NCI-H774 (cell line): ENCODE measurements at places on chromosomes 4 and X.

GRCh38 chrX:130108647-130109428 is 1.5 kb downstream of the ELF4 start:
- DNase-seq = no peak

- DNase-seq = no peak
These were observed 13.1 kb upstream of the DRP2 start for GRCh38 chrX:101206471-101206870.

- no peak for DNase-seq
These were observed 27.0 kb downstream of the ARHGEF9 start for GRCh38 chrX:63758011-63758410.

GRCh38 chr4:10589321-10589720 is 95.2 kb downstream of the CLNK start:
- DNase-seq = no peak

- DNase-seq = no peak
These were observed 30.6 kb upstream of the PLAC1 start for GRCh38 chrX:134688839-134689238.

GRCh38 chr4:78644744-78645330 is 93.3 kb downstream of the ANXA3 start:
- no peak for DNase-seq

GRCh38 chrX:13094828-13095341 is 50.5 kb upstream of the FAM9C start:
- DNase-seq = no peak

- DNase-seq = no peak
These were observed 227.9 kb downstream of the GPM6A start for GRCh38 chr4:175584172-175584571.

GRCh38 chrX:50813843-50814661 is at the start of gene SHROOM4:
TSS of gene SHROOM4 (minus strand) at chrX:50814194. CDS start at chrX:50814018, 176 bp downstream.
- no peak for DNase-seq

- DNase-seq = no peak
These were observed 13.1 kb downstream of the CCNQ start for GRCh38 chrX:153585827-153586226.

DNA sequence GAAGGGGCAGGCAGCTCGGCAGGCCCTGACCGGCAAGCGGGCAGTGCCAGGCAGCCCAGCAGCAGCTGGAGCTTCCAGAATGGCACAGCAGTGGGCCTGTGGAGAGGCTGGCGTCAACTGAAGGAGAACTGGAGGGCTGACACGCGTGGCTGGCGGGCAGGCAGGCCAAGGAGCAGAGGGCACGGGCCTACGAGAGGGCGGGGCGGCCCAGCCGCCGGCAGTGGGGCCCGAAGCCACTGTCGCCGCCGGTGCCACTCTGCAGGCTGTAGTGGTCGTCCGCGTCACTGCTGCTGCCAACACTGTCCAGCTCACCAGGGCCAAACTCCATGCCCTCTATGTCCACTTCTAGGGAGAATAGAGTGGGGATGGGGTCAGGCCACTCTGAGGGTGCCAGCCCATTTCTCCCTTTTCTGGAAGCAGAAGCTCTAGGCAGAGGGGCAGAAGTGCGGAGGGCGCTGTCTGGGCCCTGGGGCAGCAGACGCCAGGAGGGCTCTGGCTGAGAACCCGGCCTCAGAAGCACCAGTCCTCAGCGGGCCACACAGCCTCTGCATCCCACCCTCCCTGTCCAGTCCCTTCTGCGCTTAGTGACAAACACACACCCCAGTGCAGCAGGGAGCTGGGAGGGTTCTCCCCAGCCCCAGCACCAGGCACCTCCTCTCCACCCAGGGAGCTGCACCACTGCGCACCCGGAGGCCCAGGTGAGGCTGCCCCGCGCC is 8.6 kb upstream of the HAUS3 start:
- no peak for DNase-seq

DNA sequence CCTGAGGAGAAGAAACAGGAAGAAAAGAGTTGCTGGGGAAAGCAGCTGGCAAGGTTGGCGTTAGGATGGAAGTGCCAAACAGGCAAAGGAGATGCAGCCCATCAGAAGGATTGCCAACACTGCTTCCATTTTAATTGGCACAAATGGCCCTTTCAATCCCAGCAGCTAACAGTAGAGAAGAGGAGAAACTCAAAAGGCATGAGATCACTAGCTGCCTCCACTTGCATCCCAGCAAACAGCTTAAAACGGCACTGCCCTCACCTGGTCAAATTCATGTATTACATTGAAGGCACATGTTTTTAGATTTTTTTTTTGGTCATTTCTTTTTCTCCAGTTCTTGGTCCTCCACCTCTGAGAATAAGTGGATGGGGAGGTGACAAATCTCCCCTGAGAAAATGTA is 14.9 kb upstream of the LOC101059915 start:
- no peak for DNase-seq

- DNase-seq = no peak
These were observed 61.8 kb upstream of the KLHL13 start for GRCh38 chrX:118178450-118178849.

DNA sequence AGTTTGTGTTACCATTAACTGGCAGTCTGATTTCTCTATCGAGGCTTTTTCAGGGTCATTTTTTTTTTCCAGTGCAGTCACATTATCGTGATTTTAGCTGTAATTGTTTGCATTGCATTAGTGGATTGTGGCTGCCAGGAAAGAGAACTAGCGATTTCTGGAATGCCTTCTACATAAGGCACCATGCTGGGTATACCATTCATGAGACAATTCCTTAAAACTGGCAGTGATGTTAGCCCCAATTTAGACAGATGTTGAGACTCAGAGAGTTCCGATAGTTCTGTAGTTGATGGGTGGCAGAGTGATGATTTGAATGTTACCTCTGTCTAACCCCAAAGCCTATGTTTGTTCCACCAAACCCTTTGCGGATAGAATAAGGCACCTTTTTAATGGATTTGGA is 175.4 kb upstream of the TENM3 start:
- DNase-seq = no peak

GRCh38 chrX:13440176-13440575 is 120.3 kb upstream of the ATXN3L start:
- DNase-seq = no peak

- DNase-seq = no peak
These were observed 719.2 kb downstream of the FSTL5 start for GRCh38 chr4:161444626-161445025.

- DNase-seq = no peak
These were observed 312.4 kb downstream of the ARHGAP10 start for GRCh38 chr4:148044089-148044911.

DNA sequence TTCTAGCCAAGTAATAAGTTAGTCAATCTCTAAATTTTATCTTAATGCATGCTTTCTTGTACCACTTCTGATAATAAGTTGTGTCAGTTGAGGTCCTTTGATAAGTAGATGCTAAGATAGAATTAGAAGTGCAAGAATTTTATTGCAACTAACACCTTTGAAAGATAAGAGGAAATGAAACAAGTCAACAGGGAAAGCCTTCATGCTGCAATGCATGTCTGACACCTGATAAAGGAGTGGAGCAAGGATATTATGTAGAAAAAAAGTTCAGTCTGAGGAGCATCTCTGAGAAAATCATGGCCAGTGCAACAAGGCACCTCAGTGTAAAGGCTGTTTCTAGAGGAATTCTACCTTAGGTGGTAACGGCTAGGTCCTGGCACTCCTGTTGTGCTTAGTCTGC is 210.7 kb upstream of the PPP1R2C start:
- DNase-seq = no peak

DNA sequence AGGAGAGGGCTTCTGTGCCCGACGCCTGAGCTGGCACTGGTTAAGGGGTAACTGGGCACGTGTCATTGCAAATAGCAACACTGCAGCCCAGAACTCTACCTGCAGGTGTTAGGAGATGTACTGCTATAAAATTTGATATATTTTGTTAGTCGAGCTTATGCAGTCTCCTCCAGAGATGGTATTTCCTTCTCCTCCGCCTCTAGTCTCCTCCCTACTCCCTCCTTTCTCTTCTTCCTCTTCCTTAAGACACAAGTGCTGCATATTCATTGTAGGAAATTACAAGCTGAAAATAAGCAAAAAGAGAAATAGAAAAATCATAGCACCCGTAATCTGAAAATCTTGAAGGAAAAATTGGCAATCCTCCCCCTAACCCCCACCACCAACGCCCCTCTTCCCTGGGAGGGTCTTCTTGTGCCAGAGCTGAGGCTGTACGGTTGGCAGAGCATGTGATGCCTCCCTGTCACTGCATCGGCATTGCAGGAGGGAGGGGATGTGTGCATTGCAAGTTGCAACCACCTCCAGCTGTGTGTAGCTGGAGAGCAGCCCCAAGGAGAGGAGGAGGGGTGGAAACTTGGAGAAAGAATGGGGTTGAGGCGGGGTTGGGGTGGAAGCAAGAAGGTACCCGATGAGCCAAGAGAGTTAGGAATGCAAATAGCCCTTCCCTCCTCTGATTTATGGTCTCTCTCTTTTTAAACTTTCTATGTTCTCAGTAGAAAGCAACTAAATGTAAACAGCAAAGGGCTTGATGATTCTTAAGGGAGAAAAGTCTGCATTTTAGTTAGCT is 48.3 kb upstream of the MND1 start:
- DNase-seq = no peak

DNA sequence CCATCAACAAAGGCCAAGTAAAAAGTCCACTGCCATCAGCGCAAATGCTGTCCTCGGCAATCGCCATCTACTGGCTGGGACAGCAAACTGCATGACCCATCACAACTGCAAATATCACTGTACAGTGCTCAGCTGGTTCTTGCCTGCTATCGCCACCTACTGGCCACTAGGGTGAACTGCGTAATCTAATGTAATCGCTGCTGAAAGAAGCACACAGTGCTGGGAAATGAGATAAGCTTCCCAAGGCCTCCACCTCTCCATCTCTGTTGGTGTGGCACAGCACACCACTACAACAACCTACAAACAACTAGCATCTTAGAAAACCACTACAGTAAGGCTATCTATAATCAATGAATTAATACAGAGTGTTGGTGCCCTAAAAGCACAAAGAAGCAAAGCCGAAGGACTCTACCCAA is 298.3 kb downstream of the TEX13A start:
- DNase-seq = peak; percentile 12

GRCh38 chr4:81460191-81460701 is 11.5 kb downstream of the RASGEF1B start:
- no peak for DNase-seq

DNA sequence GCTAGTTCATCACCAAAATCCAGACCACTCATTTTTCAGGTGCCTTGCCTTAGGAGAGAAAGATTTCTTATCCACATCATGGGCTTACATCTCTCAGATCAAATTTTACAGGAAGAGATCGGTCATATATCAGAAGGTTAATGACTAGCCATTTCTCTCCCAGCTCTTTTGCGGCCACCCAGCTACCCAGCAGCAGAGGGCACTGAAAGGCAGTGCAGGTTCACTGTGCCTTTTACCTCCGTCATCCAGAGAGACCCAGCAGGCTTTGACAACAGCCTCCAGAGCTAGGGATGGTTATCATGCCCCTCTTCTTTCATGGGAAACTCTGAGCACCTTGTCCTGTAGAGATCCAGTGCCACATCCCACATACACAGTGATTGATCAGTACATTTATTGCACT is 384.8 kb downstream of the AFF2 start:
- DNase-seq = no peak

- DNase-seq = no peak
These were observed 437.5 kb upstream of the BOD1L1 start for GRCh38 chr4:14064984-14065383.

DNA sequence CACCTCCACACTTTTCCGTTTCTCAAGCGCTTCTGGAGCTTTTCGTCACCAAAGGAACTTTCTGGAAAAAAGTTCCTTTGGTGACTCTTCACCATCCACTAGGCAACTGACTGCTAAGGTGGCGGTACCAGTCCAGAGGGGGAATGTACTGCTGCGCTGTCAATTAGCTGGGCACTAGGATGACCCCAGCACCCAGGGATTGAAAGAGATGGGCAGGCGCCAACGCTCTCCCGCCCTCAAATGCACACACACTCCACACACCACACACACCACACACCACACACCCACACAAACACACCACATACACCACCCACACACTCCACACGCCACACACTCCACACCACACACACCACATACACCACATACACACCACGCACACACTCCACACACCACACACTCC is 10.4 kb downstream of the PRDM8 start:
- DNase-seq = no peak
